Activated CD8-positive, alpha-beta T cell treated with anti-CD3 and anti-CD28 coated beads for 36 hours (primary cell): ENCODE measurements at places on chromosomes 4 and X.
A peak's percentile ranks its signal among the peaks of the same experiment; 100 is the strongest.

- DNase-seq, result no peak
Observed at GRCh38 chr4:168380290-168380689, 61.7 kb upstream of the DDX60 start.

DNA sequence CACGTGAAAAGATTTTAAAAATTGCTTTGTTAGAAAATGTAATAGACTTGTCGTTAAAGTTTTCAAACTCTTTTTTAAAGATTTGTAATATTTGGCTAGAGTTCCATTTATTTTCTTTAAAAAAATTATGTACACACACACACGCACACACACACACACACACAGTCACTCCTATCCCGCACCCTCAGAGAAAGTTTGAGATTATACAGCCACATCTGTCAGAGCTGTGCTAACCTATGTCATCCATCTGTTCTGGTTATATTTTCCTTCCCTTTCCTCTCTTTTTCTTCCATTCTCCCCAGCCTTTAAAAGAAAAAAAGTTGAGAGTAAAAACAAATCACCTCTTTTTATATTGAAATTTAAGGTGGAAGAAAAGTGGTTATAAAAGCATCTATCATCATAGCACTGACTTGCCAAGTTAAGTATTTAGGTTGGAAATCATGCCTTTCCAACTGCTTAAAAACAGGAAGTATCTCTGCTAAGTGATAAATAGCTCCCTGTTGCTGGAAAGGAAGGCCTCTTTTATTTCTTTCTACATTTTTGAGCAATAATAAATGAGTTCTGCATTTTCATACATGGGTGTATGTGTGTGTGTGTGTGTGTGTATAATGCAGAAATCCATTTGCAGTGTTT lies 163.3 kb upstream of the SPRY1 start:
- no peak for DNase-seq

- no peak for DNase-seq
Observed at GRCh38 chr4:100489305-100489704, 28.5 kb downstream of the EMCN start.

GRCh38 chr4:15562623-15563022 lies 92.5 kb downstream of the FBXL5 start:
- DNase-seq, result no peak

DNA sequence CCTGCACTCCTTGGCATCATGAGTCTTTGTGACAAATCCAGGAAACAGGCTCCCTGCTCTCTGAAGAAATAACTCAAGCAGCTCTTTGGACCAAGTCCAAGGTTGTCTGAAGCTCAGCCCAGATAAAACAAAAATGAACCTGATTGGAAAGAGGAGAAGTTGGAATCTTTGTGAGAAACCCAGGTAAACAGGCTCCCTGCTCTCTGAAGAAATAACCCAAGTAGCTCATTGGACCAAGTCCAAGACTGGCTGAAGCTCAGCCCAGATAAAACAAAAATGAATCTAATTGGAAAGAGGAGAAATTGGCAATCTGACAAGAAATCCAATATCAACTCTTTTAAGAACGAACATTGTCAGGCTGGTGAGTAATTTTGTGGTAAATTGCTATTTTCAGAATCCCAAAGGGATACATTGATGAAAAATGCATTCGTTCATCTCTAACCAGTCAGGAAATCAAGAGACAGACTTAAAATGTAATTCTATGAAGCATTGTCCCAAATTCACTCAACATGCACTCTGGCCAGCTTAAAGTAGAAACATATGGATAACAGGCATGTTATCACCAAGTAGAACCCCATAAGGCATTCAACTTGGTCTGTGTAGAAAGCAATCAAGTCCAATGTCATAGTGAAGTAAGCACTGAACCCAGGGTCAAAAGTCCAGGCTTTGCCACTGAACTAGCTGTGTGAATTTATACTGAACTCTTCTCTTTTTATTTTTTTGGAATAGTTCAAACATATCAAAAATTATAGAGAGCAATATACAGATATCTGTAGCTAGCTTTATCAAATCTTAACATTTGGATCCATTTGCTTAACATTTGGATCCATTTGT lies 16.8 kb upstream of the NFXL1 start:
- no peak for DNase-seq

- DNase-seq, result no peak
Observed at GRCh38 chr4:153119626-153120025, 84.6 kb upstream of the TRIM2 start.

DNA sequence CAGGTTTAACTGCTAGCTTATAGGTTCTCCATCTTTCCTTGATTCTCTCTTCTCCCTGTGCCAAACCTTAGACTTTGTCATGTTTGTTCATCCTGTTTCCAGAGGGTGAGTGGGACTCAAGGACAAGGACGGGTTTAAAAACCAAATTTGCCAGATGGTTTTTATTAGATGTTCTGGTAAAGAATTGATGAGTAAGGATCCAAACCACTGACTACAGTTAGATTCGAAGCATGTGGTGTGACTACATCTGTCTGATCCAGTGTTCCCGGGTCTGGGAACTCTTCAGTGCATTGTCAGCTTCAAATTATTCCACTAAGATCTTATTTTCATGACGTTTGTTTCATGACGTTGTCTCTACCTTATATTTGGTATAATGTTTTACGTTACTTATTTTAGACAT lies 37.5 kb downstream of the MTMR1 start:
- DNase-seq, result no peak

DNA sequence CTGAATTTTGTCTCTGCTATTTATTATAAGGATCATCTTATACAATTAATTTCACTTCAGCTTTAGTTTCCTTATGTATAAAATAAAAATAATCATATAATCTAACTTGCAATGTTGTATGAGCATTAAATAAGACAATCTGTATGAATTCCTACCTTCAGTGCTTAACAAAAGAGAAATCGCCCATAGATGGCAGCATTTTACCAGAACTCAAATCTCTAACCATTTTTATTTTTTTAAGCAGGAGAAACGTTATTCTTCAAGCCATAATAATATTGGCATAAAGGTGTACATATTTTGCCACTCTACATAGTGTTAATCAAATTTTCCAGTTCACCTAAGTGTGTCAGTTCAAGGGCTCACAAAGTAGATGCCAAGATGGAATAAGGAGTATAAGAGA lies 78.8 kb downstream of the TMEM47 start:
- no peak for DNase-seq

DNA sequence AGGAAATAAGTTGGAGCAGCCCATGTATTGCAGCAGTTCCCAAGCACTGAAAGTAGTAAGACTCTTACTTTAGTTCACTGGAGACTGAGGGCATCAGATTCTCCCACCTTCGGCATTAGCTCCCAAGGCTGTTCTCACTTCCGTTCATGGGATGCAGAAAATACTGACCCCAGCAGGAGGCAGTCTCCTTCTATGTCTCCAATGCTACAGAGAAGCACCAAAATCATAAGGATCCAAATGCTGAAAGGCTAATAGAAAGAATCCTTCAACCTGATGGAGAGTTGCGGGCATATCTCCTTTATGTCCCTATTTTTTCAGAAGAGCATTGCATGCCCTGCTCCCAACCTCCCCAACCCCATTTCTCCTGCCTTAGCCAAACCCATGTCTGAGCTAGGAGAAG lies 32.4 kb downstream of the ADH7 start:
- DNase-seq, result no peak

DNA sequence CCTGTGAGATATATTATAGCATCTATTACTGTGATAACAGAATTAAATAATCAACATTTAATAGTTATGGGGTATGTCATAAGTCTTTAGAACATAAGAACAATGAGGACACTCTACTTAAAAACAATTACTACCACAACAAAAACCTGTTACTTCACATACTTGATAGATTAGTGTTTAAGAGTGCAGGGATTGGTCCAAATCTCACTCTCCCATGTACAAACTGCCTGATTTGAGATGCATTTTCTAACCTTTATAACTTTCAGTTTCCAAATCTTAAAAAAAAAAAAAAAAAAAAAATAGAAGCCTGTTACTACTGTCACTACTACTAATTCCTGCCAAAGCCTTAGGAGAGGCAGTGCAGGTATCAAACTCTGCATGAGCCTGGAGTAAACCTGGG lies 5.6 kb downstream of the PCDH18 start:
- no peak for DNase-seq

GRCh38 chr4:37715889-37716402 lies 29.8 kb upstream of the RELL1 start:
- DNase-seq, result peak; percentile 54

DNA sequence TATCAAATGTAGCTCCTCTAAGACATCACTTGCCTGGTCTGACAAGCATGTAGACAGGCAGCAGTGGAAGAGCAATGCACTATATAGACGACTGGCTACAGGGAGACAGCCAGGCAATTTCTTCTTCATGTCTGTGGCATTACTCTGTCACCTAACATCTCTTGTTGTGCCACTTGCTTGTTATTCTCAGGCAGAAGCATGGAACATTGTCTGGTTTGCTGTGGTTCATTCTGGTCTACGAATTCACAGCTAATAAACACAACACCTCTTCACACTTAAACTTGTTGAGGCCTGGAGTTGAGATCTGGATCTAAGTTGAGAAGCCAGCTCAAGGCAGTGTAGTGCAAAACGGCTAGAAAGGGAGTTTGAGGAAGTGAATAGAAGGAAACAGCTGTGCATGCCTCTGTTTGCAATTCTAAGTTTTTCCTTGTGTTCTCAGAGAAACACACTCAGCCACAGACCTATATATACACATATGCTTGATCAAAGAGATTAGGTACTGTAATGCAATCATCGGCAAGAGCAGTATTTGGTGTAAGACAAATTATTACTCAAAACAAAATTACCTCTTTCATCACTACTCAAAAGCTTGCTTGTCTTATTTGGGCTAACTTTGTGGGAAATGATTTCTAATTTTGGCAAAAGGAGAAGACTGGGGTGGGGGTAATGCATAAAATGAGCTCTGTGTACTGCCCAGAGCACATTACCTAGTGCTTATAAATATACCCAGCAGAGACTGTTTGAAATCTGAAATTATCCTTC lies 243.8 kb downstream of the PPP3CA start:
- DNase-seq, result no peak

GRCh38 chr4:48315728-48316630 lies 25.4 kb upstream of the SLAIN2 start:
- peak; percentile 47 for DNase-seq

- no peak for DNase-seq
Observed at GRCh38 chr4:127622621-127622920, 10.2 kb upstream of the INTU start.

GRCh38 chr4:38924353-38924752 lies 56.7 kb downstream of the FAM114A1 start:
- DNase-seq, result no peak

DNA sequence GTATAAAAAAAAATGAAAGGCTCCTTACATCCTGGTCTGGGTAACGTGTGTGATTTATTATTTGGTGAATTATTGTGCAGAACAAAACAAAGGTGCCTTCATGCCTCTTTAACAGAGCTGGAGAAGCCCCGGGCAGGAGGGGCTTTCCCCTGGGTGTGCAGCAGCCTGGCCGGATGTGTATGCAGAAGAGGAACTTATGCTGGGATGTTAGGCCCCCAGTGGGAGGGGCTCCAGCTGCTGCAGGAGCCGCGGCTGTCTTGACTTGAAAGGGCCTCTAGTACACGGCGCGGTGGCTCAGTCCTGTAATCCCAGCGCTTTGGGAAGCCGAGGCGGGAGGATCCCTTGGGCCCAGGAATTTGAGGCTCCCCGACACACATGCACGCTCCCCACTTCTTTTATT lies 16.0 kb downstream of the CCNQ start:
- DNase-seq, result peak; percentile 82

DNA sequence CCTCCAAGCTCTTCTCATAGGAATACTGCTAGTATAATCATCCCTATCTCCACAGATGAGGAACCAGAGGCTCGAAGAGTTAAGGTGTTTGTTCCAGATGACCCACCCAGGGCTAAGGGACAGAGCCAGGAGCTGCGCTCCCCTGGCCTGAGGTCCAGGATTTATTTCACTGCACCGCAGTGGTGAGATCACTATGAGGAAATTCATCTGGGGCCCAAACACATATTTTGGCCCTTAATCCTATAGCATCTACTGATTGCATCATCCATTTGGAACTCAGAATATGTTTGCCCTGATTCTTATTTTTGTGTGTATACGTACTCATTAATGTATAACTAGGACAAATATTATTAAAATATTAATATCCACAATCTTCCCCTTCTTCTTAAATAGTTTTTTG lies 100.1 kb upstream of the RBPJ start:
- DNase-seq, result no peak

DNA sequence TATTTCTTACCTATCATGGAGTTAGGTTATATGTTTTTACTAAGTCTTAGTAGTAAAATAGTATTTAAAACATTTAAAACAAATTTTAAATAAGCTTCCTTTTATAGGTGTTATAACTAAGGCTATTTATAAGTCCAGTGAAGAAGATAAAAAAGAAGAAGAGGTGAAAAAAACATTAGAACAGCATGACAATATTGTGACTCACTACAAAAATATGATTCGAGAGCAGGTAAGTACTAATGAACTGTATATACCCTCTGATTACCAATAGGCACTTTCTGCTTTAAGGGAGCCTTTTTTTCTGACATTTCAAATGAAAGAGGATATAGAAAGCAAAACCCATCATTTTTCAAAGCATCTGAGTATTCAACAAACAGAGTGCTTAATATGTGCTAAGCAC lies 76.6 kb downstream of the USO1 start:
- no peak for DNase-seq

- no peak for DNase-seq
Observed at GRCh38 chr4:7313347-7313811, 121.0 kb downstream of the SORCS2 start.

DNA sequence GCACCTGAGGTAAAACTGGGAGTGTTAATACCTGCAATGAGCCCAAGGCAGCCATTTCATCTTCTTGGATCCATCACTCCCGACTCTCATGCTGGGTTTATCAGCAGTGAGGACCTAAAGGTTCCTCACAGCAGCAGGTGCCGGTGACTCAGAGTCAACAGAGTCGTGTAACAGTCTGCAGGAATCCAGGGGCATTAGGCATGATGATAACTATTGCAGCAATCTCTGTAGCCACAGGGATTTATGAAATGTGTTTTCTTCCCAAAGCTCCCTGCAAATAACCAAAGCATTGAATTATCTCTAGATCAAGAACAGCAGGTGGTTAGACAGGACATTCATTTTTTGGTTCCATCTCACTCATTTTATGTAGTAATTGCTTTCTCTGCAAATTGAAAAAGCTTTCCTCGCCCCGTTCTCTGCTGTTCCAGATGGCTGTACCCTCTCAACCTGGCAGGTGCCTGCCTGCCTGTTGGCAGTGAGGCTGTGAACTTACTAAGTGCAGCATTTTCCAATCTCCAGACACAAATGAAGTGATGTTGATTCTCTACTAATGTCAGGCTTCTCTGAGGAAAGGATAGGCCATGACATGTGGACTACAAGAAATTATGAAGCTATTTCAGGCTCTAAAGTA lies 48.1 kb upstream of the TSPAN7 start:
- no peak for DNase-seq

DNA sequence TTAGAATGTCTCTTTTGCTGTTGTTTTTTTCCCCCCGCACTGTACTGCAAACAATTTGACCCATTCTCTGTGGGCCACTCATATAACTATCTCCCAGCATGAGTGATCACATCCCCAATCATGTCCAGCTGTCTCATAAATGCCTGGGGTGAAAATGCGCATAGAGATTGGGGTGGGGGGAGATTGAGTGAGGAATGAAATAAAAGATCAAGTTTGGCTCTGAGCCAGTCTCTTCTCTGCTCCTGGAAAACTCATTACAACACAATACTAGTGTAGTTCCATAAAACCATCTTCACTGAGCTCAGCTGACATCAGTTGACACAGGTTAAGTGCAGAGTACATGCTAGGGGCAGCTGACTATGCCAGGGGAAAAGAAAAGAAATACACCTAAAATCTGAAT lies 96.9 kb downstream of the EGF start:
- no peak for DNase-seq

- no peak for DNase-seq
Observed at GRCh38 chr4:149009223-149009622, 567.0 kb upstream of the NR3C2 start.

GRCh38 chr4:54779036-54779435 lies 121.3 kb downstream of the KIT start:
- no peak for DNase-seq
